ENCODE measurements at places on chromosomes 12 and 14.

GRCh38 chr12:9509464-9510161 is 98.1 kb downstream of the KLRB1 start:
- no peak for DNase-seq

GRCh38 chr12:6279256-6279628 is 31.2 kb upstream of the PLEKHG6 start:
- no peak for DNase-seq

GRCh38 chr14:95460647-95461478 is 55.6 kb downstream of the SYNE3 start:
- no peak for DNase-seq

- no peak for DNase-seq
Measured at GRCh38 chr12:99600388-99600787, 47.2 kb upstream of the GARIN6 start.

DNA sequence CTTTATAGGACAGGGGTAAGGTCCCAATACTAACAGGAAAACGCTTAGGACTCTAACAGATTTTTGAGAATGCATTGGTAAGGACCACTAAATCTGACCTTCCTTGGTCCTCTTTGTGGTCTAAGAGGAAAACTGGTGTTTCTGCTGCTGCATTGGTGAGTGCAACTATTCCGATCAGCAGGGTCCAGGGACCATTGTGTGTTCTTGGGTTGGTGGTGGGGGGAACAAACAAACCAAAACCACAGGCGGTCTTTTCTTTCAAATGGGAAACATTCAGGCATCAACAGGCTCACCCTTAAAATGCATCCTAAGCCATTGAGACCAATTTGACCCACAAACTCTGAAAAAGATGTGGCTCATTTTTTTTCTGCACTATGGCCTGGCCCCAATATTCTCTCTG is 20.7 kb downstream of the EPYC start:
- DNase-seq: no peak

DNA sequence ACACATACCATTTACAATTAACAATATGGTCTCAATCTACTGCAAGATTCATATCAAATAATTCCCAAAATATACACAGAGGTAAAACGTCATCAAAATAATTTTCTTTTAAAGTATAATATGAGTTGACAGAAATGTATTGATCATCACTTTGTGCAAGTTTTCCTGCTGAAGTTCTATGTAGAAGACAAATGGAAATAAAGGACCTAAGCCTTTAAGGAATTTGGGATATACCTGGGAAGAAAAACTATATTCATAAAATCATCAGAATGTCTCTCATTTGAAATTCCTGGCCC is 61.1 kb upstream of the DAAM1 start:
- no peak for DNase-seq

- DNase-seq: no peak
Measured at GRCh38 chr12:4137015-4137414, 136.5 kb upstream of the CCND2 start.

GRCh38 chr12:63151623-63152320 is 771 bp upstream of the AVPR1A start:
- DNase-seq: no peak

DNA sequence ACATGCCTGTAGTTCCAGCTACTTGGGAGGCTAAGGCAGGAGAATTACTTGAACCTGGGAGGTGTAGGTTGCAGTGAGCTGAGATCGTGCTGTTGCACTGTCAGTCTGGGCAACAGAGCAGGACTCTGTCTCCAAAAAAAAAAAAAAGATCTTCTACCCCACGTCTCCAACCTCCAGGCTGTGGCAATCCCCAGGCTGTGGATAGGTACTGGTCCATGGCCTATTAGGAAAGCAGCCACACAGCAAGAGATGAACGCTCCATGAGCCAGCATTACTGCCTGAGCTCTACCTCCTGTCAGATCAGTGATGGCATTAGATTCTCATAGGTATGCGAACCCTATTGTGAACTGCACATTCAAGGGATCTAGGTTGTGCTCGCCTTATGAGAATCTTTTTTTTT is 6.1 kb upstream of the PTGES3 start:
- DNase-seq: no peak

- DNase-seq: no peak
Measured at GRCh38 chr12:10617863-10618262, 4.5 kb upstream of the MAGOHB start.

DNA sequence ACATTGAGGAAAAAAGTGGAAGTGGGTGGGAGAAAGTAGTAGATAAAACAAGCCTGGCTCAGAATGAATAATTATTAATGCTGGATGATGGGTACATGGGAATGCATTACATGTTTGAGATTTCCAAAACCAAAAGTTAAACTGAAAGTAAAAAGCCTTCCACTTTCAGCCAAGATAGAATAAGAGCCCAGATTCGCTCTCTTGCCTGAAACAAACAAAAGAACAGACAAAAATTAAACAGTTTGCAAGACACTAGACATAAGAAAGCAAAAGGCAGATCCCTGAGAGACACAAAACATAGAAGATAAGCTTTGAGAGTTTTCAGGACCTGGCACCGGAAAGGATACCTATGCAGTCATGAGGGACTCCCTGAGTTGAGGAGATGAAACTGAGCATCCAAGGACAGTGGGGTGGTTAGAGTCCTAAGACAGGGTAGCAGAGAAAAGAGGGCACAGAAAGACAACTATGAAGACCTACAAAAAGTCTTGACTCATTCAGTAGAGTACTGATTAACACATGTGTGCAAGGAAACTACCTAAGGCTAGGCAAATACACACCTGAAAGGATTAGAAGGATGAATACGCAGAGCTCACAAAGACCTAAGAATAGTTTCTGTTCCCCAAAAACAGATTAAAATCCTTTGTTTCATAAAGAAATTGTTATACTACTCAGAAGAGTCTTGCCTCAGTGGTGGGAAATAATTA is 54.1 kb downstream of the CEP83 start:
- no peak for DNase-seq

DNA sequence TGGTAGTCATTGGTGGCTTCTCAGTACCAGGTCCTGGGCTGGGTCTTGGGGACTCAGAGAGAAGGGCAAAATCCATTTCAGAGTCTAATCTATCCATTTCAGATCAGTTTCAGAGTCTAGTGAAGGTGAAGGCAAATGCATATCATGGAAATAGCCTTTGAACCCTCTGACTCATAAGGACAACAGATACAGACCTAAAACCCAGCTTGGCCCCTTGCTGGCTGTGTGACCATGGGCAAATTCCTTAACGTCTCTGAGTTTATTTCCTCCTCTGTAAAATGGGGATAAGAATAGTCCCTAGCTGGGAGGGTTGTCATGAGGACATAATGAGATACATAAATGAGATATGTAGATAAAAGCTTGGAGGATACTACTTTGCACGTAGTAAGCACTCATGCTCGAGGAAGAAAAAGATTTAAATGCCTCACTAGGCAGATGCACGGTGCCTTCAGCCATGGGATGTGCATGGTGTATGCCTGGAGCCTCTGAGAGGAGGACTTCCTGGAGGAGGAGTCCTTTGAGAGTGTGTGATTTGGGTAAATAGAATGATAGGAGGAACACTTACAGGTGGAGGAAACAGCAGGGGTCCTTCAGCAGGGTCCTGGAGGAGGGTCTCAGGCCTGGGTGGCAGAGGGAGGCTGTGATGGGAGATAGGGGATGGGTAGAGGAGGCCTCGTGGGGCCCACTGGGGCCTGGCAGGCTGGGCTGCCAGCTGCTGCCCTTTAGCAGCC is 8.0 kb downstream of the DTX1 start:
- no peak for DNase-seq
